ENCODE measurements at places on chromosomes 1 and 21.

GRCh38 chr1:156584813-156585212 lies 5.3 kb downstream of the TTC24 start:
- DNase-seq: no peak

DNA sequence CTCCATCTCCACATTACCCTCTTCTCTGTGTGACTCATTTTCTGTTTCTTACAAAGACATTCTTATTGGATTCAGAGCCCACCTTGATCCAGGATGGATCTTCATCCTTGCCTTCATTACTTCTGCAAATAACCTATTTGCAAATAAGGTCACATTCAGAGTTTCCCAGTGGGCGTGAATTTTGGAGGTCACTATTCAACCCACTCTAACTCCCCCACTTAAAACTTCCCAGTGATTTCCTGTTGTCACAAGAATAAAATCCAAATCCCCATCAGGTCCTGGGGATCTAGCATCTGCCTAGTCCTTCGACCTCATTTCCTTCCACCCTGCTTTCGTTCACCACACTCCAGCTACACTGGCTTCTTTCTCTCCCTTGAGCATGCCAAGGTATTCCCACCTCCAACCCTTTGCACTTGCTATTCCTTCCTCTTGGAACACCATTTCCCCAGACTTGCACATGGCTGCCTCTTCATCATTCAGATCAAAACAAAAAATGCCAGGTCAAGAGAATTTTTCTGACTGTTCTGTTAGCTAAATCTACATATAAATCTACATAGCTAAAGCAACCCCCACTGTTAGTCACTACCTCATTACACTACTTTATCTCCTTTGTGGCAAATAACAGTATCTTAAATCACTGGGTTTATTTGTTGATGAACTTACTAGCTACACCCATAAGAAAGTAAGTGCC lies 187.2 kb downstream of the TOMM20 start:
- no peak for DNase-seq

GRCh38 chr1:41626146-41626545 lies 141.7 kb upstream of the EDN2 start:
- DNase-seq: peak; percentile 54

GRCh38 chr1:53122961-53123413 lies 19.5 kb downstream of the SLC1A7 start:
- peak; percentile 58 for DNase-seq

DNA sequence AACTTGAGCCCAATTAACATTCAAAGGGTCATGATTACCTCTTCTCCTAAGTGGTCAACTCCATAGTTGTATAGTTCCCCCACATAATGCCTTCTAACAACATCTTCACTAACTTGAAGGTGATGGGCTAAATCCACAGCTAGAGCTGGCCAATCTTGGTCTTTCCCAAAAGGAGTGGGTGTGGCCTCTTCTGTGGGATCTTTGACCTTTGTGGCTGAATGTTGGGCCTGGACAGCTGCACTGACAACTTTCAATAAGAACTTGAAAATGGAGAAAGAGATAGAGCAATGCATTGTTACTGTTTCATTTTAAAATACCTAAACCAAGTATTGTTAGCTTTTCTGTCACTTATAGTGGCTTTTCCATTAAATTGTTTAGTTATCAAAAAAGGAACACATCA lies 59.2 kb downstream of the IARS2 start:
- DNase-seq: no peak

DNA sequence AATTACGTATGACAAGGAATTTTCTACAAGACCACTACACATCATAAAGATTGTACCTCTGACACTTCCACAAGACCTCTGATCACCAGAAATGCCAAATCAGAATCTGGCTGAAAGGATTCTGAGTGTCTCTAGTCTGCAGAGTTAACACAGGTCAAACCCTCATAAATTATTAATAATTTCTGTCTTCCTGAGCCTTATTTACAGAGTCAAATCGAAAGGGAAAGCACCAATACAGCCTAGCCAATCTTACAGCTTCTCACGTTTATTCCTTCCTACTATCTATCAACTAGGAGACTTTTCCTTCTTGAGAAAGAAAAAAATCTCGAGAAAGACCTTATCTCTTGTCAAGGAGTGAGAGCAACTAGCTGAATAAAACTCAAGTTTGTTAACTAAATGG lies 2151.6 kb downstream of the MRPL39 start:
- no peak for DNase-seq

DNA sequence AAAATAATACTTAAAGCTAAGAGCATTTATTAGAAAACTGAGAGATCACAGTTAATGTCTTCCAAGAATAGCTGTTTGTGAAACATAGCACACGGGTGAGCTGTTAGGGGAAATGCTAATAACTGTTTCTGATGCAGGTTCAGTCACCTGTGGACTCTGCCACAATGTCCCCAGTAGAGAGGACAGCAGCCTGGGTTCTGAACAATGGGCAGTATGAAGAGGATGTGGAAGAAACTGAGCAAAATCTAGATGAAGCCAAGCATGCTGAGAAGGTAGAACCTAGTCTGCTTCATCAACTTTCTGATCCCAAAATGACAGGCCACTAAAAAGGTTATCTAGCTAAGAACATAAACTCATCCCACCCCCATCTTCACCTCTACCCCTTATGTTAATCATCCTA lies 32.6 kb downstream of the CLEC20A start:
- DNase-seq: no peak

DNA sequence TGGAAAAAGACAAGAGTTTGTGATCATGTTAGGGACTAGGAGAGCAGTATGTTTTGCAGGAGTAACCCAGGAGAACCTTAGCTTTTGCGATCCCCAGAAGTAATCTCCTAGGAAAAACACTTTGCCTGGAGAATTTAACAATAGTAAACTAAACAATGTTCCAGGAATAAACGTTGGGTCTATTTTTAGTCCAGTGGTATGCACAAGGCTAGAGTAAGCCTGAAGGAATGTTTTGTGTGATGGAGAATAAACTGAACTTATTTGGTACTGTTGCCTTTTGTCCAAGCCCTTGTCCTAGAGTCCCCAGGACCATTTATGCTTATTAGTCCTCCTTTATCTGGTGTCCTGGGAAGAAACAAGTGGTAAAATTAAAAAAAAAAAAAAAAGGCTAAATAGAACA lies 28.7 kb upstream of the RGS5 start:
- no peak for DNase-seq

- DNase-seq: no peak
Measured at GRCh38 chr1:237852342-237852741, 38.4 kb downstream of the ZP4 start.

DNA sequence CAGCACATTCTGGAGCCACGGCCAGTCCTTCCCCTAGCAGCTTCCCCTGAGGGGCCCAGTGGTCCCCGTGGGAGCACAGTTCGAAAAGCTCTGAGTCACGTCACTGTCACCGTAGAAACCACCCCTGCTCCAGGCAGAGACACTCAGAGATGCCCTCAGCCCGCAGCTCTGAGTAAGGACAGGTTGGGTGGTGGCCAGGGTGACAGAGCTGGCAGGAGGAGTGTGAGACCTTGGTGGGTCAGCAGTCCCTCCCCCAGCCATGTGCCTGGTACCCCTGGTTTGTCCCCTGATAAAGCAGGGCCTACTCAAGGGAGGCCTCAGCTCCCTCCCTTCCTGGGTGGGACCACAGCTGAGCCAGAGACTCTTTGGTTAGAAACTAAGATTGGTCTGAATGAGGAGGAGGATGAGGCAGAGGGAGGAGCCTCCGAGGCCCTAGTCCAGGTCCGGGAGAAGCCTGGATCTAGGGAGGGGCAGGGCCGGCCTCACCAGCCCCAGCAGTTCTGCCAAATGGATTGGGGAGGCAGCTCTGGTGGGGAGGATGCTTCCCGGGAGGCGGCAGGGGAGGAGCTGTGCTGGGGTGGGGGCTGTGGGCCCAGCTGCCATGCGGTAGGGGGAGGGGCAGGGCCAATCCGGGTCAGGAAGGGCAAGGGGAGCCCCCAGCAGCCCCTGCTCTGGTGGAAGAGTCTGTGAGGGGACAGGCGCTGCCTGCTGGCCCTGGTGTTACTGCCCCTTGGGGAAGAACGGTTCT lies 55.2 kb downstream of the SLC9A1 start:
- peak; percentile 82 for DNase-seq

- DNase-seq: peak; percentile 86
Measured at GRCh38 chr1:150970808-150971582, 3.6 kb downstream of the CERS2 start.

GRCh38 chr1:53454019-53454418 lies 5.2 kb upstream of the DMRTB1 start:
- DNase-seq: no peak
